ENCODE measurements at places on chromosomes 3 and 15.

GRCh38 chr3:186694288-186695032 is 22.7 kb upstream of the KNG1 start:
- no peak for DNase-seq

- DNase-seq, result no peak
These were observed 84.3 kb upstream of the ROPN1 start for GRCh38 chr3:124076235-124076634.

- DNase-seq, result peak; percentile 50
These were observed 92.9 kb downstream of the MCTP2 start for GRCh38 chr15:94324117-94324826.

DNA sequence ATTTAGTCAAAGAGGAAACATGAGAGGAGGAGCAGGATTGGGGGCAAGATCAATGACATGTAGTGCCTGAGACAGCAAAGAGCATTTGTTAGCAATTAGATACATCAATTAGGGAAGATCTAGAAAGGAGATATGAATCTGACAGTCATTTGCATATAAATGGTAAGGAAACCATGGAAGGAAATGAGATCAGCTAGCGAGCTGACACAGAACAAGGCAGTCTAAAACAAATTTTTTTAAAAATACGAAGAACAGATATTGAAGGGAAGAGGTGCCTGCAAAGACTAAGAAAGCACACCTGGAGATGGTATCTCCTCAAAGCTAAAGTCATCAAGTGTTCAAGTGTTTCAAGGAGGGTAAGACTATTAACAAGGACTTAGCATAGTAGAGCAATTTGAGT is 4.6 kb downstream of the EPM2AIP1 start:
- DNase-seq, result no peak

DNA sequence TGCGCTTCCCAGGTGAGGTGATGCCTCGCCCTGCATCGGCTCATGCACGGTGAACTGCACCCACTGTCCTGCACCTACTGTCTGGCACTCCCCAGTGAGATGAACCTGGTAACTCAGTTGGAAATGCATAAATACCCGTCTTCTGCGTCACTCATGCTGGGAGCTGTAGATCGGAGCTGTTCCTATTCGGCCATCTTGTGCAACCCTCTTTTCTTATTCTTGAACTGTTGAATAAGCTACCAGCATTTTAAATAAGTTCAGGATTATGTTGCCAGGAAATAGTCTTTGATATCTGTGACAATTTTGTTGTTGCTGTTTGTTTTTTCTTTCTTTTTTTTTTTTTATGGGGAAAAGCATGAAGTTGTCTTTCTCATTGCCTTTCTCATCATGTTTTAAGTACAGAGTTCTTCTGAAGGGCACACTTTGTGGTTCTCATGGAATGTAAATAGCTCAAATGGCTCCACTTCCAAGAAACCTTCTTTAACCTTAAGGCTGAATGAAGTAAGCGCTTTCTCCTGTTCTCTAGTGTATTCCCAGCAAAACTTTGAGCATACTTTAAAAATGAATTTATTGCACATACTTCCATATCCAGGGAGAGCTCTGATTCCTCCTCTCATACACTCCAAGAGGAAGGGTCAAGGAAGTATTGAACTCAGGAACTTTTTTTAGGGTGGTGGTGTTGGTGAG is 468.0 kb upstream of the TBL1XR1 start:
- no peak for DNase-seq

GRCh38 chr3:185276415-185276814 is 22.6 kb upstream of the EHHADH start:
- no peak for DNase-seq

DNA sequence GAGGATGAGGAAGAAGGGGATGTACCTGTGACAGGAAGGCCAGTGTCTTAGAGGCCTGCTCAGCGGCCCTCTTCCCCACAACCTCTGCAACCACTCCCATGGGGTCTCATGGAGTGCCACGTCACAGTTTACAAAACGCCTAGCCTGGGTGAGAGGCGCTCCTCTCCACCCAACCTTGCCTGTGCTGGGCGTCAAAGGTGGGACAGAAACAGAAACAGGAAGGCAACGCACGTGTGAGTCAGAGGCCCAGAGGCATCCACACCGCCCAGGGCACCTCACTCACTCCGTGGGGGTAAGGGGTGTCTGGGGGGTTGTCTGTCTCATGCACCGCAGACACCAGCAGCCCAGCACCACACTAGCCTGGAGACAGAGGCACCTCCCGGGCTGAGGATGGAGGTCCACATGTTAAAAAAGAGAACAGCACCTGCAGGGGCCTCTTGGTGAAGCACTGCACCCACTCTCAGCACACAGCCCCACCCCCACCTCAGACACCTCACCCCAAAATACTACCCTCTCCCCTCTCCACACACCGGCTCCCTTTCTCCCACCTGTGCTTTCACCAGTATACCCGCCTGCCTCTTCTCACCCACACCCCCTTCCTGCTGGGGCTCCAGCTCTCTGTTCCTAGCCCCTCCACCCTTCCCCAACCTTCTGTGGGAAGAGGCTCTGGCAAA is 4.7 kb upstream of the CALML4 start:
- DNase-seq, result no peak

DNA sequence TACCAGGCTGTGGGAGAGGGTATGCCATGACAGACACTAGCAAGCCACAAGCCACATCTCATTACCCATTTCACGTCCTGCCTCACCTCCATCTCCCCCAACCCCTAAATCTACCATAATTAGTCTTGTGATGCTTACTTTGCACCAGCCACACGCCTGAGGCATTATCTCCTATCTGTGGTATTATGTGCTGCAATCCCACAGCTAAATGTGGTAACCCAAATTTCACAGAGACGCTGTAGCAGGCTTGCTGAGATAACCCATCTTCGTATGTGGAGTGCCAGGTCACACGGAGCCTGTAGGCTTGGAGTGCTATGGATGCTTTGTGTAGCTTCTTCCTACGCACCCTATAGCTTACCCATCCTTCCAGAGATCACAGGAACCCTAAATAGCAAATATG is 256.7 kb upstream of the KCNH8 start:
- DNase-seq, result no peak

- no peak for DNase-seq
These were observed 66.5 kb upstream of the ARRDC4 start for GRCh38 chr15:97893967-97894366.

- no peak for DNase-seq
These were observed 120.0 kb downstream of the DUT start for GRCh38 chr15:48451241-48451640.

DNA sequence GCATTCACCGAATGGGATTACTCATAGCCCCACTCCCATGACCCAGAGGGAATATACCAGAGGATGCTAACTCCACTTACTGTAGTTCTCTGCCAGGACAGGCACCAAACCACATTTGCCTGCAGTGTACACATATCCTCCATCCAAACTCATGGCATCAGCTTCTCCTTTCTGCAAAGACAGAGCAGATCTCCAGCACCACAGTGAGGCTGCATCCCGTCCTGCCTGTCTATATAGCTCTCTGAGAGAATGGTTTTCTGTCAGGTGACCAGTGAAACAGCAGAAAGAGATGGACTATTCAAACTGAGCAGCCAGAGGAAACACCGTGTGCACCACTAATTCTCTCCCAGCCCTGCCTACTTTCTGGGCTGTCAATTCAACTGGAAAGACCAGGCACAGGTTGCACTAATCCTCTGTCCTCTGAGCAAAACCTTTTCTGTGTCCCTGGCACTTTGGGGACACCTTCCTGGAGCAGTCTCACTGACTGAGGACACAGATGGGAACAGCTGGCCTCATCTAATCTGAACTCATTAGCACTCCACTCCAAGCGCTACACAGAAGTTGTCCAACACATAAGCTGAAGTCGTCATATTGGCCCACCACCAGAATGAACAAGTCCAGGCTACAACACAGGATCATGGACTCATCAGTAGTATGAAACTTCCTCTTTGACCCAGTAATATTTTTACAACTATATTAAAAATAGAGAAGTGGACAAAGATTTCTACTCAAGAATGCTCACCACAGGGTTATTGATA is 17.3 kb downstream of the LTF start:
- no peak for DNase-seq

GRCh38 chr15:50613600-50613999 is 67.1 kb upstream of the USP50 start:
- no peak for DNase-seq

- DNase-seq, result no peak
These were observed 118.2 kb upstream of the THBS1 start for GRCh38 chr15:39462691-39463090.

GRCh38 chr3:99357131-99357530 is 281.3 kb upstream of the COL8A1 start:
- DNase-seq, result no peak

DNA sequence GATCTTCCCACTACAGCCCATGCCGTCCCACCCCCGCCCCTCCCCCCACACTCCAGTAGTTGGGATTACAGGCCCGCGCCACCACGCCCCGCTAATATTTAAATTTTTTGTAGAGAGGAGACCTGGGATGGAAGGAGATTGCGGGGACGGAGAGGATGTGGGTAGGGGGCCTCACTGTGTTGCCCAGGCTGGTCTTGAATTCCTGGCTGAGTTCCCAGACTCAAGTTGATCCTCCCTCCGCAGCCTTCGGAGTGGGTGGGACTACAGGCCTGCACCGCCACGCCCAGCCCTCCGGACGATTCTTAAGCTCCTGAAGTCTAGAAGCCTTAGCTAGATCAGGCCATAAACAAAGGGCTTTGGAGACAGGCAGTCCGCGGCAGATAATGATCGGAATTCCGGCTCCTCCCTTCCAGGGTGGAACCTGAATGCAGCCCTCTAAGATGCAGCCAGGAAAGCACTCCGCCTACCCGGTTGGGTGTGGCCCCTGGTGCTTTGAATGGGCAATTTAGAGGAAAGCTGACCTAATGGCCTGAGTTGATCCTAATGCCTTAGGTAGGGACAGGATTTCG is at the start of gene DPPA2:
Gene DPPA2 (minus strand): TSS at position 356 of the 569 bp plus-strand sequence. CDS start 1,975 bp downstream, outside the sequence.
- no peak for DNase-seq

GRCh38 chr3:42202217-42202865 is 63.6 kb downstream of the CCK start:
- no peak for DNase-seq

DNA sequence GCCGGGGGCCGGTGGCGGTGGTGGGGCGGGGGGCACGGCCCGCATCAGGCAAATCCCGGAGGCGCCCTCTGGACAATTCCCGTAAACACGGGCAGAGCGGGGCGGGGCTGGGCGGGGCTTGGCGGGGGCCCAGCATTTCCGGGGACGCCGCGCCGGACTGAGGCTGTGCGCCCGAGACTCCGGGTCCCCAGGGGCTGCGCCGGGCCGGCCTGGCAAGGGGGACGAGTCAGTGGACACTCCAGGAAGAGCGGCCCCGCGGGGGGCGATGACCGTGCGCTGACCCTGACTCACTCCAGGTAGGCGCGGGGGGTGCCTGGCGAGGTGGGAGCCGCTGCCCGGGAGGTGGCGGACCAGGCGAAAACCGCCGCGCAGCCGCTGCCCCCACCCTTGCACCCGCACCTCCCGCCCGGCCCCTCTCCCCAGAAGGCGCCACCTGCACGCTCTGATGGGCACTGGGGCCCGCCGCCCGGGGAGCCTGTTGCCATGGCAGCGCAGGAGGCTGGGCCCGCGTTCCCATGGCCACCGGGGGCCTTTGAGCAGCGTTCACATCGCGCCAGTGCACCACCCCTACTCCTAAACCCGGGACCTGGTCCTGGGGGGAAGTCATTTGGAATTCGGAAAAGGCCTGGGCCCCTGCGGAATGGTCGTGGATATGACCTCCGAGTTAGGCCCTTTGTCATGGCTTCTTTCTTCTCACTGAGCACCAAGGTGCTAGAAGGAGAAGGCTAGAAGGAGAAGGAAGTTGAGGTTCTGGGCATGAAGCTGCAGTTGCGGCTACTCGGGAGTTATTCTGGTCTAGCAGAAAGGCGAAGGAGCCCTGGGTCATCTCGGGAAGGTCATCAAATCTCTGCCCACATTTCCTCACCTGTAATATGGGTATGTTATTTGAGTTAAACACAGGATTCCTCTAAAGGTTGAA is 16.1 kb upstream of the SEMA4B start:
- peak; percentile 76 for DNase-seq

DNA sequence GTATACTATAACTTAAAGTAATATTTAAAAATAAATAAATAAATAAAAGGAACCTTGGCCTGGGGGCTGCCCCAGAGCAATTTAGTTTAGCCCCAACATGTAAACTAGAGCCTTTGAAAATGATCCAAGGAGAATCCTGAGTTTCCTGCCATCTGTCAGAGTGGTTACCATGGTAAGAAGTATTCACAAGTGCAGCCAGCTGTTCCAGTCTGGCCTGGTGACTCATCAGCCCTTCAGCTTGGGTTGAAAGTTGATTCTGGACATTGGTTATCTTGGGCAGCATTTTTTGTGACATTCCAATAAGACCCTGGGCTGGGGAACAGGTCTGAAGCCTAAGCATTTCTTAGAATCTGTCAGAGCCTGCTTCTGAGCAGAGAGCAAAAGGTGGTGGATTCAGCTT is 72.7 kb upstream of the LRTM1 start:
- DNase-seq, result no peak

GRCh38 chr3:111848283-111848682 is 10.8 kb upstream of the PHLDB2 start:
- no peak for DNase-seq

GRCh38 chr3:3064297-3064696 is 45.9 kb downstream of the IL5RA start:
- no peak for DNase-seq

DNA sequence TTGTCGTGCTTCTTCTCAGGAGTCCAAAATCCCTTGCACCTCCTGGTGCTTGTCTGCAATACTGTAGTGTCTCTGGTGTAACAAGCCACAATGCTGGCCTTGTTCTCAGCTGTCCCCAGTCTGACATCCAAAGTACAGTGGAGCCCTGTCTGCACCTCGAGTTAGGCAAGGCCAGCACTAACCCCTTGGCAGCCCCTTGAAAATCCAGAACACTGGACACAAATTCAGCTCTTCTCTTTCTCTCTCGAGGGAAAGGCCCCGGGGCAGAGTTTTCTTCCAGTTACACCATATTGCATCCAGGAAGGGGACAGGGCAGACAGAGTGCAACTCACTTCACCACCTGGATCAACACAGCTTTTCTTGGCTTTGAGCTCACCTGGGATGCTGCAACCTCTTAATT is 91.3 kb upstream of the ATP10A start:
- DNase-seq, result no peak
